ENCODE measurements at places on chromosomes 12 and 14. TPM values are rescaled to one million over a fixed set of nuclear protein-coding genes. Genes with fewer than 3 reads are reported as not detected.

Gene DRAM1
- 20.8 TPM for total RNA-seq

Gene MMP19
- total RNA-seq: 0.24 TPM

Gene PTPRO
- not detected for total RNA-seq

Gene SH2B3
- total RNA-seq: 5.9 TPM

Gene PAPLN
- 7.1 TPM for total RNA-seq

Gene CLEC9A
- not detected for total RNA-seq

Gene FZD10
- not detected for total RNA-seq

Gene LHX5
- not detected for total RNA-seq

Gene RHEBL1
- total RNA-seq: 4.5 TPM

Gene DDN
- total RNA-seq: 0.56 TPM

Gene CFAP251
- total RNA-seq: 0.88 TPM

Gene PMCH
- not detected for total RNA-seq

Gene AHNAK2
- 200 TPM for total RNA-seq

Gene PLA2G1B
- not detected for total RNA-seq

Gene DUSP16
- 9.7 TPM for total RNA-seq

Gene HPD
- 1.5 TPM for total RNA-seq

Gene PTPN6
- total RNA-seq: 12.8 TPM

Gene TIMELESS
- 31.9 TPM for total RNA-seq

Gene TNS2
- total RNA-seq: 52.9 TPM

Gene PRH2
- total RNA-seq: not detected

Gene SMCO3
- not detected for total RNA-seq

Gene GPR84
- total RNA-seq: not detected

Gene LALBA
- not detected for total RNA-seq

Gene ART4
- not detected for total RNA-seq

Gene KRT82
- total RNA-seq: not detected

Gene OR4E2
- not detected for total RNA-seq

Gene OR6C2
- not detected for total RNA-seq

Gene TDG
- total RNA-seq: 33.2 TPM

Gene NAB2
- 12.9 TPM for total RNA-seq

Gene IL31
- total RNA-seq: not detected

Gene PSME1
- 149 TPM for total RNA-seq

Gene USP44
- total RNA-seq: 0.34 TPM

Gene TAS2R31
- total RNA-seq: not detected

Gene CIDEB
- total RNA-seq: 0.12 TPM

Gene CCDC38
- total RNA-seq: not detected
